ENCODE measurements at places on chromosomes 5 and 9.

GRCh38 chr5:159704160-159704559 is 212.1 kb upstream of the ADRA1B start:
- no peak for DNase-seq

GRCh38 chr5:170437621-170438375 is 48.6 kb upstream of the KCNMB1 start:
- DNase-seq, result no peak

DNA sequence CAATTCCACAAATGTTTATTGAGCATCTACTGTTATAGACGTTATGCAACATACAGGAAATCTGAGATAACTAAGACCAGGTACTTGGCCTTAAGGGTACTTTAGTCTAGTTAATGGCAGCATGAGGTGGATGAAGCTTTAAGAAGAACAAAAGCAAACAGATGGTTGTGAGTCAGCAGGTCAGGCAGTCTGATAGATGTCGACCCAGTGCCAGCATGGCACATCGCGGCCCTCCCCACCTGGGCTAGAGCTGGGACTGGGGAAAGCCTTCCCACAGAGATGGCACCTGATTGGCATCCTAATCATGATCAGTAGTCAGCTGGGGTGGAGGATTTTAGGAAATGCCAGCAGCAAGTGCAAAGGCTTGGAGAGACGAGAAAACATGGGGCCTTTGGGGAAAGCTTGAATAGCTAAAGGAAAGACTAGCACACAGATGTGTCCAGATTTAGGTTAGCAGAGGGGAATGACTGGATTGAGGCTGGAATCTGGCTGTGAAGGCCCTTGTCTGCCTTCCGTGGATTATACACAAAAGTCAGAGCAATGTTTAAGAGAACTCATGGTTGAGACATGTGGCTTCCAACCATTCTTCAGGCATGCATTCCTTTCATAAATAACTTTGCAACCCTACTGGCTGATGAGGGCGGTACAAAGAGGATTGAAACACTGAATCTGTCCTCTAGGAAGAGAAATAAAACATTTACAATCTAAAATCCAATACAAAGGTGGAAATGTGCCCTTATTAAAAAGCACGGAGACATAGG is 395.4 kb upstream of the WWC1 start:
- no peak for DNase-seq

GRCh38 chr9:134192311-134192950 is 28.1 kb upstream of the RNU6ATAC start:
- DNase-seq, result no peak

- DNase-seq, result no peak
These were observed 2.7 kb downstream of the CD274 start for GRCh38 chr9:5453004-5453403.

DNA sequence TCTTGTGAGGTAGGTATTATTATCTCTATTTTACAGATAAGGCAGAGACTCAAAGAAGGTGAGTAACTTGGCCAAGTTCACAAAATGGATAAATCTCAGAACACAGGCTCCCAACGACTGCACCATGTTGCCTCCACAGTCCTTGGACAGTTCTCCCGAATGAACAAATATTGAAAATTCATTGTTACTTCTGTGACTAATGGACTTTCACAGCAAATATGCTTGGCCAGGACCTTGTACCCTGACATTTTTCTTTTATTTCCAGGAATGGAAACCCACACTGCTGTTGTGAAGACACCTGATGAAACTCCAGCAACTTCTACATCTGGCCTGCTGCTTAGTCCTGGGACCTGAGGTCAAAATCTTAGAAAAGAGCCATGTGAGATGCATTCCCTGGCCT is 2.5 kb upstream of the CYSTM1 start:
- DNase-seq, result no peak

DNA sequence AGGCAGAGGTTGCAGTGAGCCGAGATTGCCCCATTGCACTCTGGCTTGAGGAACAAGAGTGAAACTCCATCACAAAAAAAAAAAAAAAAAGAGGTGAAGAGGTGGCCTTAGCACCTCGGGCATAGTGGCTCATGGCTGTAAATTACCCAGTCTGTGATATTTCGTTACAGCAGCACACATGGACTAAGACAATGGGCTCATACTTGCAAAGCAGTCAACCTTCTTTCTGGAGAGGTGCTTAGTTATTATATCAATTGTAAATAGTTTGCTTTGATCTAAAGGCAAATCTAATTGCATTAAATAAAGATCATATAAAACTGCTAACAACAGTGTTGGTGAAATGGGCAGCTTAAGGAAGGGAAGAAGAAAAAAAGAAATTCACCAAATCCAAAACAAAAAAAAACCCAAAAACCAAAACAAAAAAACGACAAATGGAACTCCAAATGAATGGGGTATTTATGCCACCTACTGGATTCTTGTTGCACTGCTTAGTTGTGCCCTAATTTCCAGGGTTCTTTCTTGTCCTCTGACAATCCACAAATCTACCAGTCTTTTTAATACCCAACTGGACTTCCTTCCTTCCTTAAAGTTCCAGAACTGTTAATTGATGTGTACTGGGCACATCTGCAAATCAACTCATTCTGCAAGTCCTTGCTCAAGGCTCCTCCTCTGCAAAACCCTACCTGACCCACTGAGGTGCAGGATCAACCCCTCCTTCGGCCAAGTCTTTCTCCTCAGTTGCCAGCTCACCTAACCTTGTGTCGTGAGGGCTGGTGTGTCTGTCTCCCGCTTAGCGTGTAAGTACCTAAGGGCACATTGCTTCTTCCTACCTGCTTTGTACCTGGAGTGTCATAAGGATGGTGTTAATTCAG is 35.0 kb upstream of the DMRT1 start:
- DNase-seq, result no peak

GRCh38 chr5:5767286-5767928 is 344.9 kb downstream of the ICE1 start:
- no peak for DNase-seq

GRCh38 chr5:15850939-15851341 is 328.7 kb downstream of the MARCHF11 start:
- no peak for DNase-seq

- no peak for DNase-seq
These were observed 3.5 kb downstream of the DMXL1 start for GRCh38 chr5:119074419-119074818.

GRCh38 chr5:387491-388265 is 55.3 kb upstream of the EXOC3 start:
- no peak for DNase-seq

DNA sequence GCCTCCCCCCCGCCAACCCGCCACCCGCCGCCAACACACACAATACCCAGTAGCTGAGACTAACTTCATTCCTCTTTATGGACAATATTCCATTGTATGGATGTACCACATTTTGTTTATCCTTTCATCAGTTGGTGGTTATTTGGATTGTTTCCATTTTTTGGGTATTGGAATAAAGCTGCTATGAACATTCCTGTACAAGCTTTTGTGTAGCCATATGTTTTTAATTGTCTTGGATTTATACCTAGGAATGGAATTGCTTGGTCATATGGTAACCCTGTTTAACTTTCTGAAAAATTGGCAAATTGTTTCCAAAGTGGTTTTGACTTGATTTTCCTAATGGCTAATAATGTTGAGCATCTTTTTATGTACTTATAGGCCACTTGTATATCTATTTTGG is 4.9 kb upstream of the UBTD2 start:
- no peak for DNase-seq

GRCh38 chr9:17528859-17529258 is 50.0 kb upstream of the SH3GL2 start:
- DNase-seq, result no peak

- DNase-seq, result no peak
These were observed 163.4 kb downstream of the GHR start for GRCh38 chr5:42586625-42587024.

- no peak for DNase-seq
These were observed 4.9 kb upstream of the ROR2 start for GRCh38 chr9:91954841-91955471.

- no peak for DNase-seq
These were observed 72.2 kb downstream of the SIL1 start for GRCh38 chr5:139125991-139126390.

- DNase-seq, result no peak
These were observed 2.6 kb upstream of the BOD1 start for GRCh38 chr5:173618927-173619519.

DNA sequence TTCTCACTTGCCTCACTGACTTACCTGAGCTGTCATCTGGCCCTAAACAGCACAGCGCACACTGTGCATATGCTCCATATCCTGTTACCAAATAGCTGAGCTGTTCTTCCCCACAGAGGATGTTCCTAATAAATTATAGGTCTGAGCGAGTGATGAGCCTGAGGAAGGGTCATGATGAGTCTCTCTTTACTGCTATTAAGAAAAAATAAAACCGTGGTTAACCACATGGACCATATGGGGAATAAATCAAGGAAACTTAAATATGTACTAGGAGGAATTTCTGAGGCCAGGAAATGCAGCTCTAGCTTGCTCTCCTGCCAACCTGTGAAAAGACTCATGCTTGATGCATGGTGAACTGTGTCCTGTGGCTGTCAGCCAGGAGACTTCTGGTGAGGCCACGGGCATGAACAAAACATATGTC is 424.8 kb upstream of the DMAC1 start:
- no peak for DNase-seq

DNA sequence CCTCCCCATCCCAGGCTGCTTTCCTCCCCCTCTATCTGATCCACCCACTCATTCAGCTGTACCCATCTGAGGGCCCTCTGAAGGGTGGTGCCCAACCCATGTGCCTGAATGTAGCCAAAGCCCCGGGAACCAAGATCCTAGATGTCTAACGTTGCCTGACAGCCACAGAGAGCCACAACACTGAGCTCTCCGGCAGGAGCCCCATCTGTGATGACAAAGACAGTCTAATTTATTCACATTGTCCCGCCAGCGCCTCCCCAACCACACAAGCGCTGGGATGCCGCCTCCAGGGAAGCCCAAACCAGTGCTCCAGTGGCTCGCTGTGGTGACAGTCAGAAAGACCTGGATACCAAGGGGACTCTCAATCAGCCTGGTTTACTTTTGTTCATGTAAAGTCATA is 8.4 kb downstream of the IGFBPL1 start:
- no peak for DNase-seq

- DNase-seq, result no peak
These were observed 81.7 kb downstream of the ADAMTS19 start for GRCh38 chr5:129541648-129542251.

- DNase-seq, result no peak
These were observed 5.2 kb upstream of the ST6GALNAC6 start for GRCh38 chr9:127904561-127905003.

DNA sequence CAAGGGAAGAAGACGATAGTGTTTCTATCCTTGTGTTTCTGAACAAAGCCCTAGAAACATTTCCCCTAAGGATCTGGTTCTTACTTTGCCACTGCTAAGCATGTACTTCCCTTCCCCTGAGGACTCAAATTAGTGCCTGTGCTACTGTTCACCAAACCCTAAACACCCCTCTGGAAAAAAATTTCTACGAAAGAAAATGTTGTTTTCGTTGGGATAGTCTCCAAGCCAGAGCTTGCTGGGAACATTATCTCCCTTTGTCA is 294.6 kb downstream of the BNC2 start:
- no peak for DNase-seq

GRCh38 chr5:98993512-98993911 is 64.7 kb upstream of the CHD1 start:
- no peak for DNase-seq

GRCh38 chr9:134370638-134371037 is 44.4 kb downstream of the RXRA start:
- DNase-seq, result no peak

GRCh38 chr5:178793151-178793550 is 62.7 kb upstream of the ZNF354A start:
- no peak for DNase-seq

DNA sequence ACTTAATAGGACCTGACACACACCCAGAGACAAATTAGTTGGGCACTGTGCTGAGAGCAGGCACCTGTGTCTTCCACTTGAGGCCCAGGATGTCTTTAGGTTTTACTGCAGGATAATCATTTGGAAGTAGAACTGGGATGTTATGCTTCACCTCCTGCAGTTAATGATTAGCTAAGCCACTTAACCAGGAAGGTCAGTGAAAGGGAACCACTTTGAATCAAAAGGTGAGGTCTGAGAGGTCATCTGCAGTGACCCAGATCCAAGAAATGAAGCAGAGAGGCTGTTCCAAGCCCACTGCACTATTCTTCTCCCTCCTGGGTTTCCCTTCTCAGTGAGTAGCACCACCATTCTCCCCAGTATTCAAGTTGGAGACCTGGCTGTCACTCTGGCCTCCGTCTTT is 110.5 kb downstream of the SNX18 start:
- DNase-seq, result no peak

DNA sequence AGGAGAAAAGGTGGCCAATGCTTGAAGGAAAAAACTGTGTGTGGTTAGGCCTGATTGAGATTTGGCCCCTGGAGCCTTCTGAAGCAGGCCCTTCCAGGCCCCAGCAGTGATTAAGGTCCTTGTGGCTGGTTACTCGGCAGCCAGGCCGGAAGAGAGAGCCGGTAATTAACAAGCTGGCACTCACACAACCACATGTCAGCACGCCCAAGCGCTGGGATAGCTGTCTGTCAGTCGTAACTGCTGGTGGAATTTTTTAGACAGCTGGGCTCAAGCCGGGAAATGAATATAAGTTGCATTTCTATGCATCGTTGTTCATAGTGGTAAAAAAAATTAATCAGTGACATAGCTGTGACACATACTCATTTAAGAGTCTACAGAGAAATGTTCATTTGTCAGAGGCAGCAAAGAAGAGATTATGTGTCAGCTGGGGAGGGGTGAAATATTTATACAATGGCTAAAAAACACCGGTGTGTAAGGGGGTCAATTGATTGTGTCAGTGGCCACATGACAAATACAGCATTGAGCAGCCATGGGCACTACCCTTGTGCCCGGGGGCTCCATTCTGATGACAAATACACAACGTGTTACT is 13.7 kb upstream of the ARAP3 start:
- DNase-seq, result no peak

GRCh38 chr9:19049917-19050636 is 850 bp downstream of the RRAGA start:
- DNase-seq, result no peak

- no peak for DNase-seq
These were observed 30.2 kb upstream of the GRHPR start for GRCh38 chr9:37392272-37392671.

GRCh38 chr5:55467862-55468551 is 66.8 kb downstream of the PLPP1 start:
- DNase-seq, result no peak

DNA sequence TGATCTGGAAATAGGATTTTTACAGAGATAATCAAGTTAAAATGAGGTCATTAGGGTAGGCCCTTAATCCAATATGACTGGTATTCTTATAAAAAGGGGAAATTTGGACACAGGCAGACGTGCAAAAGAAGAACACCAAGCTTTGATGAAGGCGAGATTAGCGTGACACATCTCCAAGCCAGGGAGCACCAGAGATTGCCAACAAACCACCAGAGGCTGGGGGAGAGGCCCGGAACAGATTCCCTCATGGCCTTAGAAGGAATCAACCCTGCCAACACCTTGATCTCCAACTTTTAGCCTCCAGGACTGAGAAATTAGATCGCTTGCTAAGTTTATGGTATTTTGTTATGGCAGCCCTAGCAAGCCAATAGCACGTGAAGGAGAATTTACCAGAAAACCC is 10.8 kb upstream of the ARSI start:
- DNase-seq, result no peak

- DNase-seq, result no peak
These were observed 26.1 kb upstream of the RASGEF1C start for GRCh38 chr5:180235077-180235476.

- no peak for DNase-seq
These were observed 58.0 kb downstream of the ANXA2R start for GRCh38 chr5:42982107-42982622.

- no peak for DNase-seq
These were observed 35.1 kb downstream of the SH3GLB2 start for GRCh38 chr9:128992995-128993394.

- DNase-seq, result no peak
These were observed 20.3 kb downstream of the MED27 start for GRCh38 chr9:132059361-132059760.
